WERI-Rb-1 (cell line): ENCODE measurements at places on chromosomes 3 and 15.
A peak's percentile ranks its signal among the peaks of the same experiment; 100 is the strongest.

DNA sequence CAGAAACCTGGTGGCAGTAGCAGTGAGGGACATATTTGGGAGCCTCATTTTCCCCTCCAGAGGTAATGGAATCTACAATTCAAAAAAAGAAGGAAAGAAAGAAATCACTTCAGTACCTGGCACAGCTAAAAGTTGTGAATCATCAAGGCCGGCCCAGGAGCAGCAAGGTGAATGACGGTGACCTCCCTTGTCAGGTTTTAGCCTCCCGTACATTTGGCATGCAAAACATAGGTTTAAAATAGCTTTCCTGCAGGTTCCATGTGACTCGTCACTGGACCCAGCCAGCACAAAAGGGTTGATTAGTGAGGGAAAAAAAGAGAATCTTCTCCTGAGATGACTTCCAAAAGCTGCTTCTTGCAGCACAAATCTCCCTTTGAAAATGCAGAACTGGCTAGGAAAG, 394.2 kb downstream of the LSAMP start:
- DNase-seq: no peak

- no peak for DNase-seq
Observed at GRCh38 chr15:75545064-75545463, 34.1 kb downstream of the PTPN9 start.

DNA sequence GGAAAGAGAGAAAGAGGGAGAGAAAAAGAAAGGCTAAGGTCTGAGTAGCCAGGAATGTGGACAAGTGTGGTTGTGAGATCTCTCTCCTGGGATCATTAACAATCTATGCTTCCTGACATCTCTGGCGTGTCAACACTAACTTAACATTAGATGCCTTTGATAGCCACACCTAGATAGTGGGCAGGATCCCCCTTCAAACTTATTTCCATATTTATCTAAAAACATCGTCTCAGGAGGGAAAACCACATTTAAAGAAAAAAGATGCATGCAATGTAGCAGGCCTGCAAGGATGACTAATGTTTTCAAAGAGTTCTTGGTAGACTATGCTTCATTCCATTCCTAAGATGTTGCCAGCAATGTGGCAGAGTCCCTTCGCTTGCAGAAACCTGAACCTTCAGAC, 80.9 kb downstream of the MLH1 start:
- DNase-seq: no peak

- no peak for DNase-seq
Observed at GRCh38 chr15:77060546-77060945, 10.4 kb downstream of the TSPAN3 start.

DNA sequence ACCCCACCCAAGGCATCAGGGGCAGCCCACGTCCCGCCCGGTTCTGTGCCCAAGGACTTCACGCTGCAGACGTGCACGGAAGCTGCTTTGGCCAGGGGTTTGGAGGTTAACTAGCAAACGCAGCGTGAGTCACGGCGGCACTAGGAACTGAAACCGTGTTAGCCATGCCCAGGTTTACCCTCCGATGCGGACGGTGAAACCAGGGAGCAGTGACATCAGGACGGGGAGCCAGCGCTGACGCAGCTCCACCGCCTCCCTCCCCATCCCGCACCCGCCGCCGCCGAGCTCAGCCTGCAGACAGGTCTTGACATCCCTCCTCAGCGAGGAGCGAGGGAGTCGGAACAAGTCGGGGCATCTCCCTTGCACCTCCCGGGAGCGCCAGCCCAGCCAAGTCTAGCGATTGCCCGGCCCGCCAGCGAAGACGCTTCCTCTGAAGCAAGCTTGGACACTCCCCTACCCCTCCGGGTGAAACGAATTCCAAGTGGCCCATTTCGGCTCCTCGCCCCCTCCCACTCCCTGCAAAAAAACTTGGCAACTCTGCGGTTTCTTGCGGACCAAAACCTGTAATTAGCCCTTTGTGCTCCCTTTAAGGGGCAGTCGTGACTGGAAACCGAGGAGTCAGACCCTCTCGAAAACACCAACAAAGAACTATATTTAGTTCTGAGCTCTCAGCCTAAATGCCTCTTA, 1.4 kb upstream of the RAP2B start:
- peak; percentile 77 for DNase-seq

DNA sequence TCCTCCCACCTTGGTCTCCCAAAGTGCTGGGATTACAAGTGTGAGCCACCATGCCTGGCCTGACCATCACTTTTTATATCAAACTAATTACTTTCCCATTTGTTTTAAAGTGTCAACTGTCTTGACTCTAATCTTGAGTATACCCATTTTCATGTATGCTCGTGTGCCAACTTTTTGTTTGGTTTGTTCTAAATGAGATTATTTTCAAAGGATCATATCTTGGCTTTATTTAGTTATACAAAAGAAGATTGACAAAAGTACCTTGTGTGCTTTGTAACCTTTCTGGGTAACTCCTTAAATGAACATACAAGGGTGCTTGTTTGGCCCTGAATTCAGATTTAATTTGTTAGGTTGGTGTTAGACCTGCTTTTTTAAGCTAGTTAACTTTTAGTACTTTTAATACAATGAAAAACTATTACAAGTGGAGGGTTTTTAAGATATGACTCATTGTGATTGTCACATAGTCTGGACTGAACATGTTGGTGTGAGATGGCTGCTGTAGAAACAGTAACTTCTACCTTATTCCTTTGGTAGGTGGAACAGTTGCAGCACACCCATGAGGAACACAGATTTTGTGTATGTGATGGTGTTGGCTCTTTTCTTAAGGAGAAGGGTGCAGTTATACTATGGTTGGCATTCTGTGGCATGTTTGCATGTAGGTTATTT, 10.7 kb downstream of the KIF23 start:
- DNase-seq: no peak

DNA sequence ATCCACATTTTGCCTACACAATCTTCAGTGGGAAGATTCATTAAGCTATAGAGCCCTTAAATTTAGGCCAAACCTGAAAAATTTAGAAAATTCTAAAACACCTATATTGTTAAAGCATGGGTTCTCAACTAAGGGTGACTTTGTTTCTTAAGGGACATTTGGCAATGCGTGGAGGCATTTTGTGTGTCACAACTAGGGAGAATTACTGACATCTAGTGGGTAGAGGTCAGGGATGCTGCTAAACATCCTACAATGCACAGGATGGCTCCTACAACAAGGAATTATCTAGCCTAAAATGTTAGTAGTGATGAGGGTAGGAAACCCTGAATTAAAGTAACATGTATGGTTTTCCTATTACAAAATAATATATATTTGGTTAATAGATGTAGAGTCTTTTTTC, 55.8 kb downstream of the TBC1D5 start:
- DNase-seq: peak; percentile 12

- DNase-seq: no peak
Observed at GRCh38 chr3:9701006-9701405, 2.6 kb upstream of the CPNE9 start.

- DNase-seq: no peak
Observed at GRCh38 chr15:80662129-80662528, 33.0 kb upstream of the ABHD17C start.

DNA sequence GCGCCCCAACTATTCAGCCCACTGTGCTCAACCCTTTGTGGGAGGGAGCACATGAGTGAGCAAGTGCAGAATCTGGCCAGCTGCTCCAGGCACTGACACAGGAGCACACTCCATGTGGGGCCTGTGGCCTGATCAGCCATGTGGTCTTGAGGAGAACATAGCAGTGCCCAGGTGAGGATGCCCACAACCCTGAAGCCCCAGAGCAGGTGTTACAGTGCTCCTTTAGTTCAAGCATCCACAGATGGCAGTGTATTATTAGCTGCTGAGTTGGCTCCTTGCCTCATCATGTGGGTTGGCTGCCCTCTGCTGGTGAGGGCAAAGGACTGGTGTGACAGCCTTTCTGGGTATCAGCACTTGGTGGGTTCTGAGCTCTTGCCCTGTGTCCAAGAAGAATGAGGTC, 1588.2 kb downstream of the SI start:
- peak; percentile 80 for DNase-seq

- no peak for DNase-seq
Observed at GRCh38 chr3:43950775-43951174, 260.0 kb downstream of the ABHD5 start.

GRCh38 chr3:112149136-112149535, 16.1 kb upstream of the GCSAM start:
- no peak for DNase-seq

- peak; percentile 62 for DNase-seq
Observed at GRCh38 chr15:38002883-38003477, 68.5 kb downstream of the TMCO5A start.

DNA sequence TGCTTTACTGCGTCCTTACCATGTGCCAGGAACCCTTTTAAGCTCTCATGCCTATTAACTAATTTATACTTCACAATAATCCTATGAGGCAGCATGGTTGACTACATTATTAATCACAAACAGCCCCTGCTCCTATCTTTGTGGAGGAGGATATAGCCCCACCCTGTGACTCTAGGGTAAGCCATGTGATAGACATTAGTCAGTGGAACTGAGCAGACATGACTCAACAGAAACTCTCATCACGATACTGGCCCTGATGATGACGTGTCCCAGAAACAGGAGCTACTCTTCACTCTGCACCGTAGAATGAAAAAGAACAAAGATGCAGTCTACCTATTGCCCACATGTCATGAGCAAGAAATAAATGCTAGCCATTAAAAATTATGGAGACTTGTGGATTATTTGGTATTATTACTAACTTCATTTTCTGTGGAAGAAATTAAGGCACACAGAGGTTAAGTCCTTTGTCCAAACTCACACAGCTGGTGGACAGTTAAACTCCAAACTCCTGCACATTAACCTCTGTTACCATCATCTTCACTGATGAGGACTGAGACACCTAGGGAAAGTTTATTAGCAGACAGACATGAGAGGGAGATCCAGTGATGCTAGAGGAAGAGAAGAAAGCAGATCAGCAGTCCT, 51.2 kb downstream of the CFAP20DC start:
- peak; percentile 16 for DNase-seq

DNA sequence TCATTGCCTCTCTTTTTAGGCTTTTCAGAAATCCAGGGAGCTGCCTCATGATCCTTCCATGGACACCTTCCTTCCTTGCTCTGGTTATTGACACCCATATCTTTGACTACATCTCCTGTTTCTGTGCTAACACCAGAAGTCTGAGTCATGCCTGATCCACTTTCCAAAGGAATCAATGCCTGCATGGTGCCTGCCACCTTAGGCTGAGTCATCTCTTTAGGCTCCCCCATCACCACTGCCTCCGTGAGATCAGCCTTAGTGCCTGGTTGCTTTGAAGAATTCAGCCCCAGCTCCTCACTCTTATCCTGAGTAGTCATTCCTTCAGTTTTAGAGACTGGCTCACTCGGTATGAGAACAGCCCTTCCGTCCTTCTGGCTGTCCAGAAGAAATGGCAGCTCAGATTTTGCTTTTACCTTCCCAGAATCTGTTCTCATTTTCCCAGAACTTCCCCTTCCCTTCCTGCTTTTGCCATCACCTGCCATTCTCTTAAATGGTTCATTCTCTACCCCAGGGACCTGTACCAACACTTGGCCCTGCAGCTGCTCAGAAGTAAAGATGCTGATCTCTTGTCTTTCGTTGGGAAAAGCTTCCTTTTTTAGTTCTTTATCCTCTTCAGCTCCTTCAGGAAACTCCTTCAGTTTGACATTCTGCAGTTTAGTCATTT, 105.3 kb downstream of the MAP4 start:
- DNase-seq: no peak
